ENCODE measurements at places on chromosomes 1 and 21.

GRCh38 chr21:32061729-32062128 is 188.9 kb downstream of the HUNK start:
- no peak for DNase-seq

- DNase-seq: peak; percentile 45
Observed at GRCh38 chr1:197200272-197200899, 53.9 kb upstream of the ASPM start.

DNA sequence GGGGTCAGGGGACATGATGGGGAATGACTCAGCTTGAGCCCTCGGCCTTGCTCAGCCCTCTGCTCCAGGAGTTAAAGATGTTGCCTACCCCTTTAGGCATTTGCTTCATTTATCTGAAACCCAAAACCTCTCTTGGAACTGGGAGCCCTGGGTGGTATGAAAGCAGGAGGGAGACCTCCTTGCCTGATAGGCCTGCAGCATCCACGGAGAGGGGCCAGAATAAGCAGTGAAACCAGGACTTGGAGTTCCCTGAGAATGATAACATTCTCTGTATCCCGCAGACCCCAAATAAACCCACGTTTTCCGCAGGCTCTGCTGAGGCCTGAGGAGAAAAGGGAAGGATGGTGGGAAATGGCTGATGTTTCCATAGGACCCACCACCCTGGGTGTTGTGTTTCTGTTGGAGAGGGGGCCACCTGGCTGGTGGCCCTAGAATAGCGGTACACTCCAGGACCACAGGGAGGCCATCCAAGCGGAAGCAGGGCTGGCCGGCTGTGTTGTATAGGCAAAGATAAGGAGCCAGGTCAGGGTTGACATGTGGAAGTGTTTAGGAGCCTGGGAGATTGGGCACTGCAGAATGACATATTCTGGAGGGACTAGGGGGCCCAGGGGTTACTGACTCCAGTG is 77.4 kb downstream of the FOXD2 start:
- DNase-seq: no peak

- DNase-seq: no peak
Observed at GRCh38 chr1:38241594-38242334, 195.2 kb upstream of the POU3F1 start.

DNA sequence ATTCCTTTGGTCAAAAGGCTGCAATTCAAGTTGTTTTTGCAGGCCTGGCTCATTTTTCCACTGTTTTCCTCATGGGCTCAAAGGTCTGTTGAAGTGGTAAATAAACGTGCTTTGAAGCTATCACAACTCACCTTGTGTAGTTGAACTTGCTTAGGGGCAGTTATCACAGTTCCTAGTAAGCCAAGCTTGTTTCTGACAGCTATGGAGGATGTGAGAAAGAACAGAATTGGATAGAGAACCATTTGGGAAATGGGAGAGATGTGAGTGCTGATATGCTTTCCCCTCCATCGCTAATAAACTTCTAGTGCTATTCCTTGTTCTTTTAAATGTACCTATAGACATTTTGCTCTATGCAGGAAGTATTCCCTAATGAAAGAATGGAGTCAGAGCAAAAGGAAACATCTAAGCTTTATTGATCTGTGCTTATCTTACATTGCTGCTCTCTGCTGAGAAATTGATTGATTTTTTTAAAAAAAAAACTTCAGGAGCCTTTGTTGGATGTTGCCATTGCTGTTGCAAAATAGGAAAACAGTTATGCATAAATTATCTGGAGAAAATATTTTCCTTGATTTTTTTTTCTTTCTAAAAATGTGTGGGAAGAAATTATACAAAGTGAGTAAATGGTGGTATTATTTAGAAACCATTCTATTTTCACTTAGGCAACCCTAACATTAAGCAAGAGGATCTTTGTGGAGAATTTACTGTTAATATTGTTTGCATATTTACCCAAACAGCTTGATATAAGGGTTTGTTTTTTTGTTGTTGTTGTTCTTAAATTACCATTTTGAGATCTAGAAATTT is 118.2 kb downstream of the MAGI3 start:
- no peak for DNase-seq

- no peak for DNase-seq
Observed at GRCh38 chr1:50438945-50439344, 15.7 kb upstream of the DMRTA2 start.

DNA sequence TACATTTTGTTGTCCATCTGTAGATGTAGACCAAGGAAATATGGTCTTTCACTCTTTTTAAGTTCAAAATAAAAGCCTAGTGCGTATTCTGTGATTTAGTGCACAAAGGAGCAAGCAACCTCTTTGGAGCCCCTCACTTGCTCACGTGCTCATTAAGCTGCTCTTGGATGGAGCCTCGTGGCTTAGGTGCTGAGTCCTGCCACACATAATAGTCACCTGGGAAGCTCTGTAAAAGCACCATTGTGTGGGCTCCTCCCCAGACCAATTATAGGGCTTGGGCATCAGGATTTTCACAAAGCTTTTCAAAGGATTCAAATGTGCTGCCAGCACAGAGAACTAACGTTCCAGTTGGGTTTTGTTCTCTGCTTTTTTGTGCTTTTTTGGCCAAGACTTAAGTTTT is 85.0 kb downstream of the PCP4 start:
- no peak for DNase-seq

GRCh38 chr1:61131716-61132115 is 49.4 kb downstream of the NFIA start:
- DNase-seq: peak; percentile 63

DNA sequence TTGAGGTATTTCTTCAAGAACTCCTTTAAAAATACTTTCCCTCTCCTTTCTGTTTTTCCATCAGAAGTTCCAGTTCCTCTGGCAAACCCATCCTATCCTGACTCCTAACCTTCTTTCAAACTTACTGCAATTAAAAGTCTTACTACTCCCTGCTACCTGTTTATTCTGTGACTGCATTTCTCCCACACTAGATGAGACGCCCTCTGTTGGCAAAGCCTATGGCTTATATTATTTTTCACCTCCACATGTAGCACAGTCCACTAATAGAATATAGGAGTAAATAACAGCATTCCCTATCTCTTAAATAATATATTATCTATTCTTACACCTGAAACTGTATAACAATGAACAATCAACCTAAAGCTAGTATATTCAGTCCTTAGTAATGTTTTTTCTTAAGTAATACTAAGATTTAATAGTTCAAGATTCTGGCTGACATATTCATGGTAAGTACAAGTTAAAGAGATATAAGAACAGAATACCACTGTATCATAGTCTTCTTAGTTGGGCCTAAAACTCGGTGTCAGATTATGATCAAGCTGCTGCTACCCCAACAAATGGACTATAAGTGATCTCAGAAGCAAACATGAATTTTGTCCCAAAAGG is 54.8 kb downstream of the RAB3GAP2 start:
- DNase-seq: peak; percentile 16

DNA sequence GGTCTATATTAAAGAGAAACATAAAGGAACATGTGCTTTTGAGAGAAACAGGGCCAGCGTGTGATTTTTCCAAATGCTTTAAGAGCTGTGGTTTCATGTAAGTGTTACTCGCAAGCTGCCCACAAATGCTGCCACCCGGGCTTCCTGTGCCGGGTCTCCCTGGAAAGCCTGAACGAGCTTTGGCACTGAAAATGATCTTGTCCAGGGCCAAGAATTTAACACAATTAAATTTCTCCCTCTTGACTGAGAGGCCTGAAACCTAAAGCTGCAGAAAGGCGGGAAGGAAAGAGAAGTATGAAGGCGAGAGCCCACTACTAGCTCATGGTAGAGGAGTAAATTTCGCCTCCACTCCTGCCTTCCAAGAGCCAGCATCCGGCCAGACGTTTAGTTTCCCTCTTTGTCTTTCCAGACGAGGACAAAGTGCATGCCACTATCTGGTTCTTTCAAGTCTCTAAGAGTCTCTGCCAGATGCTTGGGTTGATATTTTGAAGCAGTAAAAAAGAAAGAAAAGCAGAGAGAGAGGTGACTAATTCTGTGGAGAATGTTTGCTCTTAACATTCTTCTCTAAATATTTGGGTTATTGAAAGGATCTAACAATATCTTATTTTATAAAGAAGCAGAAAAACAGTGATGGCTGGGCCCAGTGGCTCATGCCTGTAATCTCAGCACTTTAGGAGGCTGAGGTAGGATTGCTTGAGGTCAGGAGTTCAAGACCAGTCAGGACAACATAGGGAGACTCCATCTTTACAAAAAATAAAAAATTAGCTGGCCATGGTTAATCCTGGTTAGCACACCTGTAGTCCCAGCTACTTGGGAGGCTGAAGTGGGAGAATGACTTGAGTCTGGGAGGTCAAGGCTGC is 100.0 kb upstream of the HNRNPU start:
- peak; percentile 83 for DNase-seq

DNA sequence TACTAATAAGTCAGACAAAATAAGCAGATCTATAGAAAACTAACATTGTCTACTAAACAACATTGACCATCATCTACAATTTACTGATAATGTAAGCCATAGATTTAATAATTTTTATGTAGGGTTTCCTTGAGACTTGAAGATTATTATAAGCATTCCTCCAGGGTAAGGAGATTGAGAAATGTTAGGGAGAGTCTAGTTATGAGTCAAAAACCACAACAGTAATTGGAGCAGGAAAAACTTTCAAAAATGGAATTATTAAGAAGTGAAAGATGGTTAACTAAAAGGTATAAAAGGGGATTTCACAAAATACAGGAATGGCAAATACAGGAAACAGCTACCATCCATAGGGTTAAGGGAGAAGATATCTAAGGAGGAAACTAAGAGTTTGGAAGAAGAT is 12.4 kb upstream of the UHMK1 start:
- peak; percentile 34 for DNase-seq

DNA sequence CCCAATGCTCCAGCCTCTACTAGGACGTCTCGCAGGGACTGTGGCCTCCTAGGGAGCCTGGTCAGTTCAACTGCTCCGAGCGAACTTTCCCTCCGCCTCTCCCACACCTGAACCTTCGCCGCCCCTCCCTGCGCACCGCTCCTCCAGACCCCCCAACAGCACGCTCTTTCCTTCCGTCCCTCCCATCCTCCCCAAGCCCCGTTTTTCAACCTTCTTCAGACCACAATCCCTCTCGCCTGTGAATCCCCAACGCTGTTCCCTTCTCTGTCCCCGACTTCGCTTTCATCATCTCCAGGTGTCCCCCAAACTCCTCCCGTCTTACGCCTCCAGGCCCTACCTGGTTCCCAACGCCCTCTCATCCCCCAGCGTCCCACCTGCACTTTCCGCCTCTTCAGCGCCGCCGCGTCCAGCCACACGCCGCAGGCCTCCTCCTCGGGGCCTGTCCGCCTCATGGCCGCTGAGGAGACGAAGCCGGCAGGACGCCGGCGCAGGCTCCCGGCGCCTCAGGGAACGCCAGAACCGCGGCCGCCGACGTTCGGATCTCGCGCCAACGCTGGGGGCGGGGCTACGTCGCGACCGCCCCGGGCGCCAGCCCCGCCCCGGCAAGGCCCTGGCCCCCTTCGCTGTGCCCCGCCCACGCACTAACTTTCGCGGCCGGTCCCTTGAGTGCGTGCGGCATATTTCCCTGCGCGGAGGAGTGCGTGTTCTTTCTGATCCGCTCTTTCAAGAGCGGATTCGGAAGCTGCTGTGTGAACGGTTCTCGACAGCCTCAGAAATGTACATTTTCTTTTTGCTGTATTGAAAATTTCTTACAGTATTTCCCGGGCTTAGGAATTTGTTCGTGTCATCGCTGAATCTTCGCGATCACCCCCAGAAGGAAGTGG is at the start of gene AUNIP:
Gene AUNIP, minus strand, starts transcription at position 552 of the 884 bp plus-strand sequence. Its CDS starts 100 bp downstream, at position 452.
- peak; percentile 90 for DNase-seq

Measured in iris pigment epithelial cell (primary cell).